Activated CD4-positive, alpha-beta T cell treated with anti-CD3 and anti-CD28 coated beads, Interleukin-2, amount 10 ng/mL, durations not matched to agents 7 days and 5 days (primary cell): ENCODE measurements at places on chromosomes 4 and X. TPM values are rescaled to one million over a fixed set of nuclear protein-coding genes. Genes with fewer than 3 reads are reported as not detected.
A peak's percentile ranks its signal among the peaks of the same experiment; 100 is the strongest.

Gene POU3F4
- total RNA-seq = not detected

DNA sequence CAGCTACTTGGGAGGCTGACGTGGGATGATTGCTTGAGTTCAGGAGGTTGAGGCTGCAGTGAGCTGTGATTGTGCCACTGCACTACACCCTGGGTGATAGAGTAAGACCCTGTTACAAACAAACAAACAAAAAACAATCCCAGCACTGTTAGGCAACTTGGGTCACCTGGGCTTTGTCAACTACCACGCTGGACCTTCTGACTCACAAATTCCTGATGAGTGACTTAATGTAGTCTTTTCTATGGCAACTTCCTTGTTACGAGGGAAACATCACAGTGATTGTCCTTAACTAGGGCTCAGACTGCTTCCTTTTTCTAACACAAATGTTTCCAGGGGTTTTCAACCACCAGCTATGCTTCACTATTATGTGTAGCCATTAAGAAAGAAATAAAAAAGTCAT is 128.8 kb upstream of the GPC4 start:
- H3K4me3 ChIP-seq = no peak overlapping the region
- no peaks in the 10 kb centered on the region for H3K27me3 ChIP-seq
- no peaks in the 10 kb centered on the region for H3K4me1 ChIP-seq

GRCh38 chr4:55346851-55347255 is 811 bp downstream of the SRD5A3 start:
- peak overlapping the region; percentile 79 for H3K4me3 ChIP-seq
- no peak for DNase-seq
- no peaks in the 10 kb centered on the region for H3K36me3 ChIP-seq
- peaks cover 23% of the 10 kb centered on the region for H3K4me1 ChIP-seq

DNA sequence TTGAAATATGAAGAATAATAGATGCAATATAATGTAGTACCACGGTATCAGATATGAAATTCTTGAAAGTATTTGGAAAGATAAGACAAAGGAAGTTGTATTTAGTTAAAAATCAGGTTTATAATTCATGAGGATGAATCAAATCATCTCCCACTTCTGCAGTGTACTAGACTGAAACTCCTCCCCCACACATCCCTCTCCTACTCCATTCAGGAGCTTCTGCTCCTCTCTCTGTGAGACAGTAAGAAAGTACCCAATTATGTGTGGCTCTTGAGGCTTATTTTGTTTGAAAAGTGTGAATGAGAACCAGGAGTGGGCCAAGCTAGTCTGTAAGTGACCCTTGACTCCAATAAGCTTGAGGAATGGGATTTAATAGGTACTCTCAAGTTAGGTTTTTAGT is 9.5 kb downstream of the SLAIN2 start:
- peaks cover 22% of the 10 kb centered on the region for H3K36me3 ChIP-seq
- no peaks in the 10 kb centered on the region for H3K27me3 ChIP-seq
- no peak overlapping the region for H3K27ac ChIP-seq
- DNase-seq = no peak
- no peak overlapping the region for H3K4me3 ChIP-seq

GRCh38 chr4:140163029-140163810 is 9.2 kb upstream of the MAML3 start:
- no peaks in the 10 kb centered on the region for H3K36me3 ChIP-seq
- H3K4me3 ChIP-seq = no peak overlapping the region
- no peak overlapping the region for H3K27ac ChIP-seq
- no peak for DNase-seq
- peaks cover 3% of the 10 kb centered on the region for H3K4me1 ChIP-seq

GRCh38 chr4:70306076-70306475 is 28.7 kb upstream of the CABS1 start:
- H3K4me3 ChIP-seq = no peak overlapping the region
- H3K27me3 ChIP-seq = no peaks in the 10 kb centered on the region
- no peak overlapping the region for H3K27ac ChIP-seq
- H3K4me1 ChIP-seq = no peaks in the 10 kb centered on the region
- no peaks in the 10 kb centered on the region for H3K36me3 ChIP-seq

DNA sequence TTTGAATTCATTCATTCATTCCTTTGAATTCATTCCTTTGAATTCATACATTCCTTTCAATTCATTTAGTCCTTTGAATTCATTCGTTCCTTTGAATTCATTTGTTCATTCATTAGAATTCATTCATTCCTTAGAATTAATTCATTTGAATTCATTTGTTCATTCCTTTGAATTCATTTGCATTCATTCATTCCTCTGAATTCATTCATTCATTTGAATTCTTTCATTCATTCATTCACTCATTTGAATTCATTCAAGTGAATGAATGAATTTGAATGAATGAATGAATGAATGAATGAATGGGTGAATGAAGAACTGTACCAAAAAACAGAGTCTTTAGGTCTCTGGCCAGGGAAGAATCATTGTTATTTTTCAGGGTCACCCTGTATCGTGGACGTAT is 216.6 kb downstream of the DHRSX start:
- no peaks in the 10 kb centered on the region for H3K27me3 ChIP-seq
- H3K4me3 ChIP-seq = no peak overlapping the region
- H3K27ac ChIP-seq = no peak overlapping the region
- H3K36me3 ChIP-seq = peaks cover 19% of the 10 kb centered on the region
- no peak for DNase-seq

Gene SLC10A6
- not detected for total RNA-seq

- H3K4me1 ChIP-seq = no peaks in the 10 kb centered on the region
- no peak overlapping the region for H3K27ac ChIP-seq
- DNase-seq = no peak
Observed at GRCh38 chr4:45795135-45795534, 328.7 kb downstream of the GABRG1 start.

GRCh38 chrX:26848511-26848910 is 614.6 kb downstream of the PPP4R3C start:
- H3K36me3 ChIP-seq = no peaks in the 10 kb centered on the region
- H3K27ac ChIP-seq = no peak overlapping the region
- no peak overlapping the region for H3K4me3 ChIP-seq
- no peak for DNase-seq

Gene DEFB131A
- total RNA-seq = not detected

Gene FHIP1A
- total RNA-seq = not detected

Gene SYN1
- 0.35 TPM for total RNA-seq

DNA sequence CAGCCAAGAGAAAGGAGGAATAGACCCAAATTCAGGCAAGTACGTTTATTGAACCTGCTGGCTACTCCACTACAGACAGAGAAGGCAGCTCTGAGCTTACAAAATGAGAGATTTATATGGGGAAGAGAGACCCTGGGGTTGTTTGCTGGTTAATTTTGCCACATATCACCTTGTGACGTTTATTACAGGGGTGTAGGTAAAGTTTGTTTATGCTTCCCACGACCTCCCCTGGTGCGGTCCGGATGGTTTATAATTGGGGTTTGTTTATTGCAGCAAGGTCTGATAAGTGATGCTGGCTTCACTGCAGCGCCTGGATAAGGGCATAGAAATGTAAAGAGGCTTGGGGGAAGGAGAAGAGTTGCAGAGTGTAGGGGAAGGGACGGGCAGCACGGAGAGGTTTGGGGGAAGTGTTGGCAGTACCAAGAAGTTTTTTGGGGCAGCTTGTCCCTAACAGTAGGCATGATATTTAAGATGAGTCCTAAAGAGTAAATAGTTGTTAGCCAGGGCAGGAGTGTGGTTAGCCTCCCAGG is 12.6 kb downstream of the BEX1 start:
- H3K36me3 ChIP-seq = no peaks in the 10 kb centered on the region
- no peak overlapping the region for H3K4me3 ChIP-seq
- no peaks in the 10 kb centered on the region for H3K27me3 ChIP-seq
- DNase-seq = no peak
- H3K4me1 ChIP-seq = no peaks in the 10 kb centered on the region

Gene PLAC8
- total RNA-seq = 395 TPM

Gene SPANXA1
- not detected for total RNA-seq

Gene C4orf54
- total RNA-seq = not detected

- no peak for DNase-seq
- no peaks in the 10 kb centered on the region for H3K4me1 ChIP-seq
- no peak overlapping the region for H3K27ac ChIP-seq
- H3K27me3 ChIP-seq = no peaks in the 10 kb centered on the region
- no peaks in the 10 kb centered on the region for H3K36me3 ChIP-seq
Observed at GRCh38 chr4:147351083-147351787, 129.7 kb upstream of the EDNRA start.

DNA sequence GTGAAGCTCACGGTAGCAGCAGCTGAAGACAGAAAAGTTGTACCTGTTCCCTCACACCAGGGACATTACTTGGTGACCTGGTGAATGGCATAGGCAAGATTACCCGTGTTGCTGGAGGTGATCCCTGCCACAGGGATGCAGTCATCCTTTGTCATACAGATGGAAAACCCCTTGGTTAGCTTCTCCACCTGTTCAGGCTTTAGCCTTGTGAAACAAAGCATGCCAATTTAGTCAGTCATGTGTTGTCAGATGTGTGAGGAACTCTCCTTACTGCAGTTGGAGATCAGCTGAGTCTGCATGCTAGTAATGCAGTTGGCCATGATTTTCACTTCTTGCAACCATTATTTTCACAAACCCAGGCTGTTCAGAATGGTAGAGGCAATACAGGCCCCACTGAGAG is 41.0 kb downstream of the AMELX start:
- no peak overlapping the region for H3K4me3 ChIP-seq
- H3K27ac ChIP-seq = no peak overlapping the region
- DNase-seq = no peak
